ENCODE measurements at places on chromosomes 3 and 15. TPM values are rescaled to one million over a fixed set of nuclear protein-coding genes. Genes with fewer than 3 reads are reported as not detected.

PRR20G gene
- not detected for total RNA-seq

B3GALNT1 gene
- total RNA-seq = 53.8 TPM

GRCh38 chr15:82641129-82641798, 5.9 kb downstream of the CPEB1 start:
- no peak for DNase-seq

DNA sequence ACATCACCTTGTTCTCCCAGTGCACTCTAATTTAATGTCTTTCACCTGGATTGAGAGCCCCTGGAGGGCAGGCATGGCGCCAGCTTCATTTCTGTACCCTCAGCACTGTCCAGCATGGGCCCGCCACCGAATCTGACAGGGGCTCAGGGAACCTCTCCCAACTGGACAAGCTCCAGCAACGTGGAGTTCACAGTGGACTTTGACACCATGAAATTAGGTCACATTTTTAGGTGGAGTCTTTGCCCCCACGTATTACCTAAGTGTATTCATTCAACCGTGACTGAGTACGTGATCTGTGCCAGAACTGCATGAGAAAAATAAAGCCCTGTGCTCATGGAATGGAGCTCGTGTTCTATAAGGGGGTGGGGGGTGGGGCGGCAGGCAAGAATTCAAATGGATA, 94.1 kb upstream of the ATP2B2 start:
- DNase-seq = no peak

DNA sequence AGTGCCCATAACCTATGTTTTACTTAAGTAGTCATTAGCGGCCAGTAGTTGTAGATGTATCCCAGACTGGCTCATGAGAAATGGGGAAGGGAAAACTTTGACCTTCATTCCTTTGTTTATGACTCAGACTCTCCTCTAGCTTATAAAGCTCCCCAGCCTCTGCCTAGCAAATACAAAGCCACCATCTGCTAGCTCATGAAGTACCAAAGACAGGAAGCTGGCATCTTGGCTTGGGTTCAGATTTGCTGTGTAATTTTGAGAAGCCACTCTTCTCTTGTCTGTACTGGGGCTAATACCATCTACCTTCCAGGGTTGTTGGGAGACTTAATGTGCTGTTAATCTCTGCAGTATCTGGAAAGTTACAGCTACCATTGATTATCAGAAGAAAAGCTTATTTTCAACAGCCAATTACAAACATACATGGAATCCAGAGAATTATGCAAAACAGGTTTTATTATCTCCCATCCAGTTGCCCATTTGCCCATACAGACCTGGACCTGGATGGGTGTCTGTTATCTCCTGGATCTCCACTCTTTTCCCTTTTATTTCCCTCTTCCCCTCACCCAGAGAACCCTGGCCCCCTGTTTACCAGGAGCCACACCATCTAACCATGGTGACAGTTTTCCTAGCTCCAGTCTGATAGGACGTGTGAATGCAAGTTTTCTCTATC, 153.8 kb downstream of the SEMA6D start:
- DNase-seq = no peak

DNA sequence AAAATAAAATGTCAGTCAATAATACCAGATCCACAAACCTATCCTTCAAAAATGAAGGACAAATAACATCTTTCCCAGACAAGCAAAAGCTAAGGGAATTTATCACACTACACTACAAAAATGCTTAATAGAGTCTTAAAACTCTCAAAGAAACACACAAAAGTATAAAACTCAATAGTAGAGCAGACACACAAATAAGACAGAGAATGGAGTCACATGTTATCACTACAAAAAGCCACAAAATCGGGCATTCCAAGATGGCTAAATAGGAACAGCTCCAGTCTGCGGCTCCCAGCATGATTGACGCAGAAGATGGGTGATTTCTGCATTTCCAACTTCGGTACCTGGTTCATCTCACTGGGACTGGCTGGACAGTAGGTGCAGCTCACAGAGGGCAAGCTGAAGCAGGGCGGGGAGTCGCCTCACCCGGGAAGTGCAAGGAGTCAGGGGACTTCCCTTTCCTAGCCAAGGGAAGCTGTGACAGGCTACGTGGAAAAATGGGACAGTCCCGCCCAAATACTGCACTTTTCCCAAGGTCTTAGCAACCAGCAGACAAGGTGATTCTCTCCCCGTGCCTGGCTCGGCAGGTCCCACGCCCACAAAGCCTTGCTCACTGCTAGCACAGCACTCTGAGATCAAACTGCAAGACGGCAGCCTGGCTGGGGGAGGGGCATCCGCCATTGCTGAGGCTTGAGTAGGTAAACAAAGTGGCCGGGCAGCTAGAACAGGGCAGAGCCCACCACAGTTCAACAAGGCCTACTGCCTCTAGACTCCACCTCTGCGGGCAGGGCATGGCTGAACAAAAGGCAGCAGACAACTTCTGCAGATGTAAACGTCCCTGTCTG, 46.3 kb downstream of the SENP7 start:
- DNase-seq = peak; percentile 43

All from Right ventricle myocardium superior (tissue), 1 donor.